NCI-H526 treated with DMSO at 0.1 percent for 48 hours (cell line): ENCODE measurements at places on chromosomes 3 and 15.

- no peak for DNase-seq
Observed at GRCh38 chr15:80177156-80177555, 24.4 kb downstream of the FAH start.

DNA sequence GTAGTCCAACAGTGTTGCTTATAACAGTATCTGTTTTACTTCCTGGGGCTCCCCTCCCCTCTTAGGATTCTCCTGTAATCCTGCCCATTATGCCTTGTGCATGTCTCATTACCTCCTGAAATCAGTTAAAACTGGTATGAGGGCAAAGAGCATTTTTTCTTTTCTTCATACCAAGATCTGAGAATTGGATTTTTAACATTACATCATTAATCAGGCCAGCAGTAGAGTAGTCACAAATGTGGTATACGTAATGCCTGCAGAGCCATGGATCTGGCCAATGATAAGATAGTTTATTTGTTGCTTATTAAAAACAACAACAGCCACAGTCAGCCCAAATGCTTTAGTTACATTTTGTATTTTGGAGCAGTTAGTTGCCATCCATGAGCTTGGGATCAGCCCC lies 23.2 kb downstream of the ARID3B start:
- no peak for DNase-seq

DNA sequence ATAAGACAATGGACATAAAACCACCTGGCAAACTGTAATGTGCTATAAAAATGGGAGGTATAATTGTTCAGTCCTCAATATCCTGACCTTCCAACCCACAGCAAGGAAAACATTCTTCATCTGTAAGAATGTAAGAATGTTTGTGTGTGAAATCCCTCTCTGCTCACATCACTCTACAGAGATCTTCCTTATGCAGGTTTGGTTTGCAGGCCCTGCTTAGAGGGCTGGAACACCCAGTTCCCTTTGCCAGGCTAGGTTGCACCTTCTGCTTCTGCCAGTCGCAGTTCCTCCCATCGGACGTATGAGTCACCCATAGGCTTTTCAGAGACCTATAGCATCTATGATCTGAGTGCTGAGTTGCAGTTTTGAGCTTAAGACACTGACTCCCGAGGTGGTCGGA lies 24.1 kb upstream of the MINAR1 start:
- DNase-seq = no peak

DNA sequence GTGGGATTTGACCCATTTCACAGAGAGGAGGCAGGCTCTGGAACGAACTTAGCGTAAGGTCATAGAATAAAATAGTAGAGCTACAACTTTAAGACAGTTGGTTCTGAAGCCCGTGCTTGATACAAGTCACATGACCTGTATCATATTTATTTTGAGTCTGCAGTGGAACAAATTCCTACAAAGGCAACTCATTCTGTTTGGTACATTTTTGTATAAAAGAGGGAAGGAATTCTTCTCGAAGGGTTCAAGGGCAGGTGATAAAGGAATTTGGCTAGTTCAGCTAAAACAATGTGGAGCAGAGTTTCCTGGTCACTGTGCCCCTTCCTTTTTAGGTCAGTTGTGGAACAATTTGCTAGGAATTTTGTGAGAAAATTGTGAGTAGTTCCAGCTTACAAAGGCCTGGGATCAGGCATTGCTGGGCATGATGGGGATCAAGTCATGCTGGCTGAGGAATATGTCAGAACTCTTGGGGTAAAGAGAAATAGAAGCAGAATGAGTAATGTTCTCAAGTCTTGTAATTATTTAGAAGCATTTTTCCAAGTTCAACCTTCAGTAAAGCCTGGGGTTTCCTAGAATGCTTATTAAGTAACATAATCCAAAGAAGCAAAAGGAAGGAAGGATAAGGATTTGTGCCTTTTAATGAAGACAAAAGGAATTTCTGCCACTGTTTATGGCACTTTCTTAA lies 19.1 kb downstream of the USP3 start:
- no peak for DNase-seq

- DNase-seq = no peak
Observed at GRCh38 chr3:144774897-144775296, 803.3 kb downstream of the DIPK2A start.

DNA sequence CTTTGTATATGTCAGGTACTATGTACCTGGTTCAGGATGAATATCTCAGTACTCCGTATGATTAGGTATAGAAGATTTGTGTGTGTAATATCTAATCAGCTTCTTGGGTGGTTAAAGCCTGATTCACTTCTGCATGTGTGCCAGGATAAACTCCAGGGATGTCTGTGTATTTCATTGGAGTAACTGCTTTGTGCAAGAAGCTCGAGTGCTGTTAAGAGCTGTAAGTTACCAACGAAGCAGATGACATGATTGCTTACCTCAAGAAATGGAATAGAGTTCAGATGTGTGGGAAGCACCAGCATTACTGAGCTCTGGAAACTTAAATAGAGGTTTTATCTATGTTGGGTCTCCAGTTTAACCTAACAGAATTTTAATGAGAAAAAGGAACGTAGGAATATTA lies 23.7 kb downstream of the FAM98B start:
- DNase-seq = no peak

- DNase-seq = no peak
Observed at GRCh38 chr3:156413293-156413892, 141.5 kb downstream of the SSR3 start.

DNA sequence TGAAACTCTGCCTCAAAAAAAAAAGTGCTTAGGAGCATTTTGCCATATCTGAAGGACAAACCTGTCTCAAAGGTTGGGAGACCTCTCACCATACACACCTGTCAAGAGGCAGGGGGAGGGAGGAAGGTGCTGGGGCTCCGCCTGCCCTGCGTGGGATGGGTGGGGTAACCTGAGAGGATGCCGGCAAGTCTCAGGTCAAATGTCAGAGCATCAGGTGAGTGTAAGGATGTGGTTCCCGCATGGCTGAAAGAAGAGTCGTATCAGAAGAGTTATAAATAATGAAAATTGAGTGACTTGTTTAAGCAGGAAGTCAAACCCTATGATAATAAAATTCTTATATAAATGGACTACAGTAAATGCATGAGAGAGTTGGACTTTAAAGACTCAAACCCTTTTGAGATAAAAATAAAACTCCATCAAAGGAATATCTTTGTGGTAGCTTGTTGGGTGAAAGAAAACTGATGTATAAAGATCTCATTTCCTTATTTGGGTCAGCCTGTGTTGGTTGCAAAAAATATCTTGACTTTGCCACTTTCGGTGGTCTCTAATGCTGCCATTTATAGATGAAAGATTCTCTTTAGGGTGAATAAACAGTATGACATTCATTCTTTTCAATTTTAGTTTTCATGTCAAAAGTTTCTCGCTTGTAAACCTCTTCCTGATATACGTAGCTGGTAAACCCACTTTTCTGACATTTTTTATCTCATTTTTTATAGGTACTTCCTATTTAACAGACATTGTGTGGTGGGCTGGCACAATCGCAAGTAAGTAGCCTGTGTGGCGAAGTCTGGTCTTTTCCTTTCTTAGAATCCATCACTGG lies 23.8 kb downstream of the NIPA1 start:
- no peak for DNase-seq

GRCh38 chr15:47500842-47501241 lies 216.5 kb upstream of the SEMA6D start:
- no peak for DNase-seq

DNA sequence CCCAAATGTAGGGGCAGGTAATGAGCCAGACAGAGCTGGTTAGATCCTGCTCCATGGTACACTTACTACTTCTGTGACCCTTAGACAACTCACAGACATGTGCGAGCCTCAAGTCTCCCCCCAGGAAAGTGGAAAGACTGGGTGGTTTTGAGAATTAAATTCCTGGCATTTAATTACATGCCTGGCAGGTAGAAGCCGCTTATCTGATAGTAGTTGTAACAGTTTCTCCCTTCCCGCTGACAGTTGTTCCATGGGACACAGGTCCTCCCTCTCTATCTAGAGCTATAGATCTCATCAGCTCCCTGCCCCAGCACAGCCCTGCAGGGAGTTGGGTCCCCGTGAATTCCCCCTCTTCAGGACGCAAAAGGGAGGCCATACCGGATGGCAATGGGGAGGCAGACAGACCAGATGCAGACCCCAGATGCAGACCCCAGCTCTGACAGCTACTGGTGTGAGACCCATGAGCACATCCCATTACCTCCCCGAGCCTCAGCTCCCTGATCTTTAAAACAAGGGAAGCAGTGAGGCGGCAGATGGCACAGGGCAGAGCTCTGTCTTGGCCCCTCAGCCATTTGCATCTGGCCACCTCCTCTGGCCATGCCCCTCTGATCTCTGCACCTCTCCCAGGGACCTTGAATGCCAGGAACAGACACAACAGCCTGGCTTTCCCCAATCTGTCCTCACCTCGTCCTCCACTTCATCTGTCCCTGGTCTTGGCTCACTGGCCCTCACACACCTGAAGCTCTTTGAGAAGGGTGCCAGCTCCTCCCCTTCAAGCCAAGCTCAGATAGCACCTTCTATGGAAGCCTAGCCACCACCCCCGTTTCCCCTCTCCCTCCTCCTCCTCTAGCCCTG lies 34.1 kb upstream of the NR2C2 start:
- no peak for DNase-seq

- no peak for DNase-seq
Observed at GRCh38 chr15:61661791-61662190, 398.5 kb downstream of the VPS13C start.

GRCh38 chr15:24067733-24068501 lies 380.8 kb upstream of the NDN start:
- DNase-seq = no peak

DNA sequence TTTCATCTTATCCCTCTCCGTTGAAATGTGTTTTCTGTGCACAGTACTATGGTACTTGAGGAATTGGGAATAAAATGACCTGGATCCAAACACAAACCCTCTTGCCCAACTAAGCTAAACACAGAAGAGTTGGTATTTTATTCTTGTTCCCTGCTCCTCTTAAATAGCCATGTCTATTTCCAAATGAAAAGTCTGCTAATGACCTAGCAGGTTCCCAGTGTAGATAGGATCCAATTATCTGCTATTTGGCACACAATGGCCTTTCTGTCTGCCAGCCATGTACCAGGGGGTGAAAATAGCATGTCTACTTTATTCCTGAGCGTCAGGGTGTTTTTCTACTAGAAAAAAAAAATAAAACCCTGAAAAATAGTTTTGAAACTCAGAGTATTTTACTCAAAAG lies 657.0 kb upstream of the NAALADL2 start:
- no peak for DNase-seq

DNA sequence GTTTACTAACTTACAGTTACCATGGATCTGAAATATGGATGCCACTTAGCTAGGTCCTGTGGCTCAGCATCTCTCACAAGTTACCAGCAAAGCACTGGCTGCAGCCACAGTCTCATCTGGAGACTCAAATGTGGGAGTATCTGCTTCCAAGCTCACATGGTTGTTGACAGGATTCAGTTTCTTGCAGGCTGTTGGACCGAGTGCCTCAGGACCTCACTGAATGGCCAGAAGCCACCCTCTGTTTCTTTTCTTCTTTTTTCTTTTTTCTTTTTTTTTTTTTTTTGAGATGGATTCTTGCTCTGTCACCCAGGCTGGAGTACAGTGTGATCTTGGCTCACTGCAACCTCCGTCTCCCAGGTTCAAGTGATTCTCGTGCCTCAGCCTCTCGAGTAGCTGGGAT lies 20.1 kb upstream of the AMOTL2 start:
- DNase-seq = no peak

DNA sequence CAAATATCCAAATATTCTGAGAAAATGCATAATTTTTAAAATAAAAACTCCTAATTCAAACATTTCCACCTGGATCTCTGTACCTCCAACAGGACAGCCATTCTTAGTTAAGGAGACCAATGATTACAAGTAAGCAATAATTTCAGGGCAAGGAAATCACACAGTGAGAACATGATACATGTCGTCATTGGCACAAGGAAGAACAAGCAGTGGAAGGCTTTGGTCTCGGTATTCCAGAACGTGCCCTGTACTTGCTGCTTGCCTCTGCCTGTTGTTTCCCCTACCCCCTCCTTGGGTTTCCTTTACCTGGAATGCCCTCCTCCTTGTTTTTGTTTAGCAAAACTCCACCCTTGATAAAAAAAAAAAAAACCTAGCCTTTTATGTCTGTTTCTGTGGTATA lies 72.8 kb downstream of the PPM1L start:
- no peak for DNase-seq

GRCh38 chr3:195041871-195042742 lies 228.9 kb downstream of the XXYLT1 start:
- no peak for DNase-seq

DNA sequence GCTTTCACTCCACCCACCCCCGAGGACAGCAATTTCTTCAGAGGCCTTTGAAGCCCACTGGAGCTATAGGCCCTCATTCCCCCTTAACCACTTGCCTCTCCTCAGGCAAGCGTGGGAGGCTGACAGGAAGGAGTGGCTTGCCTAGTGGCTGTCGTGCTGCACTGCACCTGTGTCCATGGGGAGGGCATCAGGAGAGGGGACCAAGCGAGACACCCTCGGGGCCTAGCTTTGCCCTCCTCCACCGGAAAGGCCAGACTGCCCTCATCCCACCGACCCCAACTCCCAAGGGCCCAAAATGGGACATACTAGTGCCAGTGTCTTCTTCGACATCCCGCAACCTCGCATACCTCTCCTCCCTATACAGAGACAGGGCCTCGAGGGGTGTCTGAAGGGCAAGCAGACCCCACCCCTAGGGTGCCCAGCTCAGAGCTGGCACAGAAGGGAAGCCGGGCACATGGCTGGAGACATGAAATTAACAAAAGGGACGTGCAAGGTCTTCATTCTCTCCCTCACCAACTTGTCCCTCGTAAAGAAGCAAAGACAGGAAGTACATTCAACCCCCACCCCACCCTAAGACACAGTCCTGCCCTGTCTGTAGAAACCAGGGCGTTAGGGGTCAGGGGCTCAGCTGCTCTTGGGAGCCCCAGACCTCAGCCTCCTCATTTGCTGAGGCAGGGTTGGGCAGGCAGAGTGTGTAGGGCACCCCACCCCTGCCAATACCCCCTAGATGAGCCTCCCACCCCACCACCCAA lies 24.3 kb downstream of the VIPR1 start:
- DNase-seq = no peak

DNA sequence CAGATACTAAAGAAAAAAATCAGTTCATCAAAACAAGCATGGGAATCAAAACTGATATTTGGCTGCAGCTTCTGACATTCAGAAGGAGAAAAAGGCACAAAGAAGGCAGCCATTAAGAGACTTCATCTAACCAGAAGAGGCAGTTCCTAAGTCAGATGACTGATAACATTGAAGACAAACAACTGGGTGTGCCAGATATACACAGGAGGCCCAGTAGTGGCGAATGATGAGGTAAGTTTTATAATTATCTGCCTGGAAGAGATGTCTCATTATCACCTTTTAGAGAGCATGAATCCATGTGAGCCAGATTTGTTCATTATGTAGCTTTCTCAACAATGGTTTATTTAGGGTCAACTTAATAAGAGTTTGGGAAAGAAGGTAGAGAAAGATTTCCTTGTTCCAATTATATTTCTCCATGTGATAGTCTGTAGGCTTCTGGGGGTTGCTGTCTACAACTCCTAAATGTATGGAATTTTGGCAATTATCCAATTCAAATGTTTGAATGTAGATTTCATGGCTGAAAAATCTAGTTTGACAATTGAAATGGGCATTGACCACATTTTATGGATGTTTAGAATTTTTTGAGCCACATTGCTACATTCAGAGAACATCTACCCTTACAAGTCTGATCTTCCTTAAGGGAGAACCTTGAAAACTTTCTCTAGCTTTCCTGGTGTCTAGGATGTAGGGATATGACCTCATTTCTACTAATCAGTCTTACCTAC lies 50.4 kb upstream of the RASGRF1 start:
- DNase-seq = no peak

GRCh38 chr3:36680952-36681351 lies 83.4 kb downstream of the DCLK3 start:
- no peak for DNase-seq

- no peak for DNase-seq
Observed at GRCh38 chr3:186902154-186902553, 28.2 kb upstream of the ST6GAL1 start.
